Amygdala (tissue), 56 donors: ENCODE measurements at places on chromosomes 5 and 9.

GRCh38 chr5:135490245-135491037 is 38.3 kb upstream of the TIFAB start:
- no peak for DNase-seq

GRCh38 chr9:105449081-105449480 is 1.2 kb downstream of the FSD1L start:
- no peak for DNase-seq

- DNase-seq: no peak
Measured at GRCh38 chr5:89279391-89280036, 396.5 kb upstream of the MEF2C start.

GRCh38 chr9:122065923-122066629 is 27.0 kb downstream of the TTLL11 start:
- DNase-seq: no peak

- DNase-seq: no peak
Measured at GRCh38 chr5:73781107-73781768, 155.2 kb downstream of the ARHGEF28 start.

DNA sequence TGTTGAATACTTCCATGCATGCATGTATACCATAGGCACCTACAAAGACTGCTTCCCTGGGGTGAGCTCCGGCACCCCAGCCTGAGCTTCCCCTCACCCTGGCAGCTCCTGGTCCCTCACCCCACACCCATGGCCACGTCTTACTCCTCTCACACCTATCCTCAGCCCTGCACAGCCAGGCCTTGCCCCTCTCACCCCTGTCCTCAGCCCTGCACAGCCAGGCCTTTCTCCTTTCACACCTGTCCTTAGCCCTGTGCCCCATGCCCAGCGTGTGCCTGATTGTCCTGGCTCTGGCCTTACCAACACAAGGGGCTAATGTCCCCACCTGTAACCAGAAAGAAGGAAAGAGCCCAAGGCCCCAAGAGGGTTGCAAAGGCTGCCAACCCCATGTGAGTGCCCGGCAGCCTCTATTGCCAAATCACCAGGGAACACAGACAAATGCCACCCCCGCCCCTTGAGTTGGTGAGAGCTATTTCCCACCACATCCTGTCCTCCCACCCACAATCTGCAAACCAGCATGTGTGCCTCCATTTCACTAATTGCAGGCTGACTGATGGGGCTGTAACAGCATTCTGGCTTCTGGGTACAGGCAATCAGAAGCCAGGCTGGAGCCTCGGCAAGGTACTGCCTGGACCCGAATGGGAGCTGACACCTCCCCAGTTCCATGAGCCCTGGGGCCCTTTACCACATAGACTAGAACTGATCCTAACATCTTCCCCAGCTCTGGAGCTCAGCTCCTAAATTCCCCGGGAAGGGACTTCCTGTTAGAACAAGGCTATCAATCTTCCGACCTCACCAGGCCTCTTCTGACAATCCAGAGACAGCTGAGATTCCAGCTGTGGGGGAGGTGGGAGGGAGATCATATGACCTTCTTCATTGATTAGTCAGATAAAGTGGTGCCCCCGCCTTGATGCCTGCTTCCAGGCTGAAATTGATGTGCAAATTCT is 78.2 kb downstream of the FAM114A2 start:
- peak; percentile 37 for DNase-seq

GRCh38 chr5:58224661-58225060 is 235.2 kb downstream of the PLK2 start:
- DNase-seq: no peak

DNA sequence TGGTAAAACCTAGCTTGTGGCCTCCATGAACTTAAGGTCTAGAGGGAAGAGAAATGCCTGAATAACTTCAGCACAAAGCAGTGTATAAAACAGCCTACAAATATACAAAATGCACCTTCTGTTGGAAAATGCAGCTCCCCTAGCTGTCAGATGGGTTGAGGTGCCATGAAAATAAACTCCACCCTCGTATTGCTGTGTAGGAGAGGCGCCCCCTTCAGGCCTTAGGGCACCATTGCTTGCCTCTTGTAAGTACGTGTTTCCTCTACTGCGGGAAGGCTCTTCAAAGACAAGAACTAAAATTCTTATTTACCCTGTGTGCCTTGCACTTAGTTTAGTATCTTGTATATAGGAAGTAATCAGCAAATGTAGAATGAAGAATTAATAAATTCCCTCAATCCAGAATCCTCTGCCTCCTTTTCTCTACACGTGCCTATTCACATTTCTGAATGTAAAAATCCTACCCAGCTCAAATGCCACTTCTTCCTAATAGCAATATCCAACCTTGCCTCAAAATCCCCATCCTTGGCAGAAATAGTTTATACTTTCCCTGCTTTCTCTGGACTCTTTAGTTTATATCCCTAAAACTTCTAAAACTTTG is 393.7 kb upstream of the PDE4D start:
- DNase-seq: no peak

DNA sequence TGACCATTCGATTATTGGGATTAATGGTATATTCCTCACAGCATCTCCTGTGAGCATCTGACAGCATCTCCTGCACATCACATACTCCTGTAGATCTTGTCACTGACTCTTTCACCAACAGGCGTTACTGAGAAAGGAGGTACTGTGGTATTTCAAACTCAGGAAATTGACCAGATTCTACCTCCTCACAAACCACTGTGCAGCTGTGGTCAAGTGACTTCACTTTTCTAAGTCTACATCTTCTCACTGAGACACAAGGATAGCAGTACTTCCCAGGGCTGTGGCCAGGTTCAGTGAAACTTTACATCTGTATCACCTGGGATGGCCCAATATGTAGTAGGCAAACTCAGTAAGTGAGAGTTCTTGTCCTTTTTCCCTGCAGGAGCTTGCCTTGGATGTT is 332.3 kb upstream of the ADAMTSL1 start:
- no peak for DNase-seq

- no peak for DNase-seq
Measured at GRCh38 chr5:72597456-72597948, 90.3 kb upstream of the ZNF366 start.

DNA sequence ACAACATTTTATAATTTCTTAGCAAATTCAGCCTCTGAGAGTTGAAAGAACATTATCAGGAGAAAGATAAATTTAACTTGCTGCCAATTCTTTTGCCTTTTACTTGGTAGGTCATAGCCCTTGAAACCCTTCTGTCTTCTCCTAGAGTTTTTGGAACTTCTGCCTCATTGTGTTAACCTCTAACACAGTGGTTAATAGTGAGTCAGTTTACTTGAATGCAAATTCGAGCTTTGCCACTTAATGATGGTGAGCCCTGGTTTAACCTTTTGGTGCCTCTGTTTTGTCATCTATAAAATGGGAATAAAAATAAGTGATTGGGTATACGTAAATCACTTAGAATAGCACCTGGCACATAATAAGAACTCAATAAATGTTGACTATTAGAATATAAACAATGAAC is 1.8 kb upstream of the INIP start:
- no peak for DNase-seq

DNA sequence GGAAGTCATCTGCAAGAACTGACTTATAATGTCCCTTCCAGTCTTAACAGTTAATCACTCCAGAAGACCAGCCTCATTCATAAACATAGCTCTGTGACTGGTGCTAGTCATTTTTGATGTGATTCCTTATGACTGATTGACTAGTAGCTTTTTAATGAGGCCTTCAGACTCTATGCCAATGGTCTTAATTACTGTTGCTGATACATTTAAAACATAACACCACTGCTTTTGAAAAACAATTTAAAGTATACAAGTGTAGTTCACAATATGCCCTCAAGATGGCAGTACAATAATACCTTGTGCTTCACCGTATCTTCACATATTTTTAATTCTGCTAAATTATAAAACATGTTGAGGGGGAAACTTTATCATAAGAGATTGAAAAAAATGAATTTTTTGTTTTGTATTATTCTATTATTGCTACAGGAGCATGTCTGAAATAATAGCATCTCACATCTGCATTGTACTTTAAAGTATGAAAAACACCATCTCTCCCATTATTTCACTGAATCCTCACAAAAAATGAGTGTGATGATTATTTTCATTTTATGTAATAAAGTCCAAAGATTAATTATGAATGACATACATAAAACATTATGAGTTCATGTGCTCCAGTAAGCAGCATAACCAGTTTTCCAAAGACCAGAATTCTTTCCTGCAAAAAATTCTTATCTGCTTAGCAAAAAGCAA is 55.2 kb upstream of the SHISAL2B start:
- DNase-seq: no peak

DNA sequence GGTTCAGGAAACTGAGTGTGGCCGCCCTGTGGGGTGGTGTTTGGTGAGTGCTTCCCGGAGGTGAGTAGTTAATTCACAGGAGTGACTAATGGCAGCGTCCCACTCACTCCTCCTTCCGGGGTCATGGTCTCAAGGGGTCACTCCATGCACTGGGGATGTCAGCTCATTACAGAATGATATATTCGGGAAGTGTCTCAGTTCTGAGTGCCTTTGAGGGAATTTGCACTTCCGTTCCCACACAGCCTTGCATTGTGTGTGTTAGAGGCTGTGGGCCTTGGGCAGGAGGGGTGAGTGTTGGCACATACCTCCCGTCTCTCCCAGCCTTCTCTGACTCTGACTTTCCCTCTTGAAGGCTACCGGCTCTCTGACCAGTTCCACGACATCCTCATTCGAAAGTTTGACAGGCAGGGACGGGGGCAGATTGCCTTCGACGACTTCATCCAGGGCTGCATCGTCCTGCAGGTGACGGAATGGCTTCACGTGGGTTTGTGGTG is 10.5 kb upstream of the AHRR start:
- DNase-seq: no peak

DNA sequence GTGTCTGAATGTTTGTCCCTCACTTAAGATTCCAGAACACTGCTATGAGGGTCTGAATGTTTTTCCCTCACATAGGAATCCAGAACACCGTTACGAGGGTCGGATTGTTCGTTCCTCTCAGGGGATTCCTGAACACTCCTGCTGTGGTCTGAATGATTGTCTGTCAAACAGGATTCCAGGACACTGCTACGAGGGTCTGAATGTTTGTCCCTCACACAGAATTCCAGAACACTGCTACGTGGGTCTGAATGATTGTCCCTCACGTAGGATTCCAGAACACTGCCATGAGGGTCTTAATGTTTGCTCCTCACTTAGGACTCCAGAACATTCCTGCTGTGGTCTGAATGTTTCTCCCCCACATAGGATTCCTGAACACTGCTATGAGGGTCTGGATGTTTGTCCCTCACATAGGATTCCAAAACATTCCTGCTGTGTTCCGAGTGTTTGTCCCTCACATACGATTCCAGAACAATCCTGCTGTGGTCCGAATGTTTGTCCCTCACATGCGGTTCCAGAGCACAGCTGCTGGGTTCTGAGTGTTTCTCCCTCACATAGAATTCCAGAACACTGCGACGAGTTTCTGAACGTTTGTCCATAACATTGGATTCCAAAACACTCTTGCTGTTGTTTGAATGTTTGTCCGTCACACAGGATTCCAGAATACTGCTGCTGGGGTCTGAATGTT is 199.5 kb downstream of the FOXD4L6 start:
- DNase-seq: no peak

GRCh38 chr9:128683340-128684064 is 5.5 kb upstream of the SET start:
- no peak for DNase-seq

DNA sequence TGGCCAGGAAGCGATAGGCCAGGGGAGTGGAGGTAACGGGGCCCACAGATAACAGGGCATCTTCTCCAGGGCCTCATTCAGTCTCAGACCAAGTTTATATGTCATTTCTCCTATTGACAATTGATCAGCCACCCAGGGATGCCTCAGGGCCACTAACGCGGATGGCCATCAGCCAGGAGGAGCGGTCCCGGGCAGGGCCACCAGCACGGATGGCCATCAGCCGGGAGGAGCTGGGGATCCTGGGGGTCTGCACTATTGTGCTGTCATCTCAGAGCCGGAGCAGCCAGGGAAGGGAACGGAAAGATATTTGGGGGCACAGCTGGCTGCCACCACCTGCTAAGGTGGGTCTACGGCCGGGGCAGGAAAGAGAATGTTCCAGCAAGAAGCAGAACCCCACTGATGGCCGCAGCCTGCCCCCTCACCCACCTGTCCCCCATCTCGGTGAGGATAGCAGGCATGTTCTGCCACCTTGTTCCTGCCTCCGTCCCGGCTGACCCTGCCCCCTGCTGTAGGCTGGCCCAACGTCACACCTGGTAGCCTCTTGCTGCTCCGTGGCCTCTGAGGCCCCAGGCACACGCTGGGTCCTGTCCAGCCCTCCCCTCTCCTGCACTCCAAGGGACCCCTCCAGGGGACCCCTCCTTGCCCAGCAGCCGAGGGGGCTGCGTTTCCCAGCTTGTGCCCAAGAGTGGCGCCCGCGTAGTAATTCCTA is 21.5 kb upstream of the UBAC1 start:
- DNase-seq: no peak

DNA sequence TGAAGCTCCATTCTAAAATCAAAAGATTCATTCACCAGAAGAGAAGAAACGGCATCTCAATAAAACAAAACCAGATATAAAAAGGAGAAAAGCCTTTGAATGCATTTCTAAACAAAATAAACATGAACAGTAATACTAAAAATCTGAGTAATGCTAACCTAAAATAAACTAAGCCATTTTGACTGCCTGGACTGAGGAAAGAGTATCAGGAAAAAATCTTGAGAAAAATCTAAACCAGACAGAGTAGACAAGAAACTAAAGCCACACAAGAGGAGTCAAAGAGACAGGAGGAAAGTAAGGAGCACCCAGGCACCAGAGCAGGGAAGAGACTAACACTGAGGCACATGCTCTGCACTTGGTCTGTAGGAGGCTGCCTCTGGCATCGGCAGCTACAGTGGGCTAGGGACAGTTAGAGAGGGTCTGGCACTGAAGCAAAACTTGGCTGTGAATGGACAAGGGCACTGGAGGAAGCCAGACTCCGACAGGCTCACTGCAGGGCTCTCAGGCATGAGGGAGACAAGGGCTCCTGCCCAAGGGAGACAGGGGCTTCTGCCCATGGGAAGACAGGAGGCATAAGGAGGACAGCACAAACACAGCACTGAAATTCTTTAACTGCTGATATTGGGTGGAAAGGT is 50.2 kb downstream of the DROSHA start:
- DNase-seq: no peak

- no peak for DNase-seq
Measured at GRCh38 chr5:176719113-176719739, 71.9 kb downstream of the TSPAN17 start.

DNA sequence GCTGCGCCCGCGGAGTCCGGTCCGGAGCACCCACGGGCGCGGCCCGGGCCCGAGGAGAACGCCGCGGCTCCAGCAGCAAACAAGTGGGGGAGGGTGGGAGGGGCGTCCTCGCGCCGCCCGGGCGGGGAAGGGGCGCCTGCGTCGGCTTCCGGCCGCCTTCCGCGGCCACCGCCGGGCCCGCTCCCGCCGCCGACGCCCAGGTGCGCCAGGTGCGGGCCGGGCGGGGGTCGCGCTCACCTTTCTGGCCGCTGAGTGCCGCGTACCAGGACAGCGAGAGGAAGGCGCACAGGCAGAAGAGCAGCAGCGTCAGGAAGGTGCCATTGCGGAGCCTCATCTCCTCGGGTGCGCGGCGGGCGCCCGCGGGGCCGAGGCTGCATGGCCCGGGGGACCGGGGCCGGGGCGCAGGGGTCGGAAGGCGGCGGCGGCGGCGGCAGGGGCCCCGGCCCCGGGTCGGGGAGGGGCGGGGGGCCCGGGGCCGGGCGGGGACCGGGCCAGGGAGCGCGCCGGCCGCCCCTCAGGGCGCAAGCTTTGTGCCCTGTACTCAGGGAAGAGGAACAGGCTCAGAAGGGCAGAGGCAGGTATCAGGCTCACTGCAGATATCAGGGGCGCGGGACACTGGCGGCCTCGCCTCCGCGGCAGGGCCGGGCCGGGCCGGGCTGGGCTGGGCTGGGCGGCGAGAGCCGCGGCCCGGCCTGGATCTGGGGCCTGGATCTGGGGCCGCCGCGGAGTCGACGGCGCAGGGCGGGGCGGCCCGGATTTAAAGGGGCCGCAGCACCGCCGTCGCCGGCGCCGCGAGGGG is at the start of gene MGAT4B:
MGAT4B (minus strand) TSS at position 617 of the 799 bp plus-strand sequence; CDS start at position 334, 283 bp downstream.
- DNase-seq: peak; percentile 37
